ENCODE measurements at places on chromosomes 6 and 20.

DNA sequence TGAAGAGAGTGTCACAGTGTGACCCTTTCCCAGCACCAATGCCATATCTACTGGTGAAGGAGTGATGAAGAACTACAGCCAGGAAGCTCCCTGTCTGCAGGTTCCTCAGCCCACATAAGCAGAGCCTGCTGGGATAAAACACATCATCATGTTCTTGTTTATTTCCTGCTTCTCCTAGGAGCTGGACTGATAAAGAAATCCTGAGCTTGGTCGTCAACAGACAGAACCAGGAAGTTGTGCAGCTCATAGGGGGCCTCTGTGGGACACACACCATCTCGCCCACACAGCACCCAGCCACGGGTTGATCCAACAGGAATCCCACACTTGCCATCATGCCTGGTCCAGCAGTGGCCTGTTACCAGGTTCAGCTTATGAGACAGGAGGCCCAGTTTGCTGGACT lies 2.8 kb upstream of the CSTL1 start:
- DNase-seq = no peak

DNA sequence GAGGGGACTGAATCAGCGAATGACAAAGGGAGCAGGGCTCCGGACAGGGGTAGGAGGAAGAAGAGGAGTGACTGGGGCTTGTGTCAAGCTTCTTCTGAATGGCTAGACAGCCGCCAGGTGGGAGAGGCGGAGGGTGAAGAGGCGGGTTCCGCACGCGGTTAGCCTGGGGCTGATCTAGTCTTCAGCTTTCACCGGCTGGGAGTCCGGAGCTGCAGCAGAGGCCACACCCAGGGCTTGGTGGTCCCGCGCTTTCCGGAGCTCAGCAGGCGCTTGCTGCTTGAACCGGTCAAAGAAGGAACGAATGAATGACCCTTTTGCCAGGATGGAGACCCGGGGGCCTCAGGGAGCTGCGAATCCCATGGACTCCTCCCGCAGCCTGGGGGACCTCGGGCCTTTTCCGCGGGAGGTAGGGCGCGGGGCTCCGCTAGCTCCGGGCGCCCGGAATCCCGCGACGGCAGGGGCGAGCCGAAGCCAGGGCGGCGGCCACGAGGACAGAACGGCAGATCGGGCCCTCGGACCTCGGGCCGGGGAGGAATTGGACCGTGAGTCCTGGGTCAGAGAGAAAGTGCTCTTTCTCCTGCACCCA lies at the start of gene C6orf141:
TSS of gene C6orf141 (plus strand) at position 177 of the 586 bp plus-strand sequence. CDS start at position 302, 125 bp downstream.
- DNase-seq = no peak

- no peak for DNase-seq
These were observed 12.8 kb upstream of the SPO11 start for GRCh38 chr20:57316795-57317201.

DNA sequence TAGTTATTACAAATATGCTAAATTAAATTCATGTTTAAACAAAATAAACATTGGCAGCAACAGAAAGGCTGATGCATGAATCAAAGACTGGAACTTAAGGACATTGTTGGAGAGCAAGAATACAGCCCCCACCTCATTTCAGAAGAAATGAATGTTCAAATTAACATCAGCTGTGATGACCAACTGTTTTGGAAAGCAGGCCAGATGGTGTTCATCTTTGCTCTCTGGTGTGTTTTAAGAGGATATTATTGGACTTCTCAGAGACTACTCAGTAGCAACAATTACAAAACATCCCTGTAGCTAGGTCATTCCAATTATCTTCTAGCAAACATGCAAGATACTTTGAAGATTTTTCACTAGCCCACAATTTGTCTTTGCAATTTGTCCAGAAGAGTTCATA lies 118.6 kb upstream of the DOK5 start:
- peak; percentile 18 for DNase-seq

DNA sequence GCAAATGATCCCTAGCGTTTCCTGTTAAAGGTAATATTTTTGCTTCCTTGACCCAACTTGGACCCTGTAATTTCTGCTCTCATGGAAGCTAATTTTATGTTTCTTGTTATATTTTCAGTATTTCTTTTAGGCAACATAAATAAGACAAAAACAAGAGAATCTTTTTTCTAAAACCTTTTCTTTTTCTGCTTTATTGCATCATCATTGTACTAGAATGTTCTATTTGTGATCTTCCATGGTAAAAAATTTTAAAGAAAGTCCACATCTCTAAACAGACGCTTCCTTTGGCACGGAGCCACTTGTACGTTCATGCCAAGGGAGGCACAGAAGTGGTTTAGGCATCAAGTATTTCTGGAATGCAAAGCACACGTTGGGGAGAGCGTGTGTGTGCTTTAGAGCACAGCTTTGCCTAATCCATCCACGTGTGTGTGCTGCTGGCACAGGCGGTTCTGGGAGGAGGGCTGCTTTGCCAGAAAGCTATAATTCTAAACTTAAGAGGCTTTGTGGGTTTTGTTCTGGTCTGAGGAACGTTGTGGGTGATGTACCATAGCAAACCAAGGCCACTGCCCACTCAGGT lies 98.3 kb downstream of the SASH1 start:
- peak; percentile 96 for DNase-seq

DNA sequence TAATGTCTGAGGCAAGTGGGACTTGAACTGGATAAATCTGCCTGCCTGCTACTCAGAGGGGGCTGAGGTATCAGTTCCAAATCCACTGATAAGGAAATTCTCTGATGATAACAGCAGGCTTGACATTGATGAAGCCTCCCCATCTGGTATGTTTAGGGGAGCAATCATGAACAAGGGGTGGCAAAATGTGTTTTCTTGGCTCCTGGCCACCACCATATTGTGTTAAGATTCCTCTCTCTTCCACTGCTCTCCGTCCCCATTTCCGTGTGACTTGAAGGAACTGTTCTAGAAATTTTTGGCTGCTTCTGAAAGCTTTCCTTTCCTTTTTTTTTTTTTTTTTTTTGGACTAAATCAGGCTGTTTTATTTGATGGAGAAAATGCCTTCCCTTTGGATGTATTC lies 335.3 kb upstream of the NRSN1 start:
- DNase-seq = no peak

GRCh38 chr6:31308845-31309175 lies 36.9 kb upstream of the HLA-C start:
- no peak for DNase-seq

DNA sequence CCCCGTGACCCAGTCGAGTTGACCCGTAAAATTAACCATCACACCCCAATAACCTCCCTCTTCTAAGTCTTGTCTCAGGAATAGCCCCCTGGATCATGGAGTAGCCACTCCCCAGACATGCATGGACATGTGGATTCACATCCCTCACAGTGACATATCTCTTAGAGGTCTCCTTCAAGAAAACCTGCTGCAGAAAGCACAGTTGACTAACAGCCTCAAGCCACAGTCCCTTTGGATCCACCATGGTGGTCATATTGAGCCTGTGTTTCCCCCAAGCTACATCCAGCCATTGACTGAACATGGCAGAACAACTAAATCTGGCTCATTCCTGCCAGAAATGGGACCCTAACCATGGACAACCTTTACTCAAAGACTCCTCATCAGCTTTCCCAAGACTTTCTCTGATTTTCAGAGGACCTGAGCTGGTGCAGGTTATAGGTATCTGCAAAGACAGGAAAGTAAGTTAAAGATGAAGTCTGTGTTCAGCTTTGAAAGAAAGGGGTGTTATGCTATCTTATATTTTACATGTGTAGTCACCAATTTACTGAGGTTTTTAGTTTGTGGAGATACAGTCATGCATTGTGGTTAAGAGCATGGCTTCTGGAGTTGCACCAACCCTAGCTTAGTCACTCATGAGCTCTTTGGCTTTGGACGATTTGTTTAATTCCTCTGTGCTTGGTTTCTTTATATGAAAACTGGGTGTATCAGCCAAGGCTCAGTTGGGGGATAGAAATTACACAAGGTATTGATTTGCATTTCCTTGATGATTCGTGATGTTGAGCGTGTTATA lies 219.1 kb downstream of the MYLK4 start:
- peak; percentile 81 for DNase-seq

DNA sequence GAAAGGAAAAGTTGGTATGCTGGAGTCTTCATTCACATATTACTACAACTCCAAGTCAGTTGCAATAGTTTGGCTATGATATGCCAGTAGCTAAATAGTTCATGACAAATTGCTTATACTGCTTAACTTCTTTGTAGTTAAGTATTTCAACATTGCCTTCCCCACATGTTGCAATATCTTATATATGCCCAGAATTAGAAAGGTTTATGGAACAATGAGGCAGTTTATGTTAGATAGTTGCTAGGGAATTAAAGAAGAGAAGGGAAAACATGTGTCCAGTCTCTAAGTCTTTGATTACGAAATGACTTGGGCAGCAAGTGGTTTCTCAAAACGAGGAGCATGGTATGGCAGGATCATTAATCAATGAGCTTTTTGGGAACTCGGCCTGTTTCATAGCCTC lies 145.8 kb downstream of the PLCB4 start:
- DNase-seq = peak; percentile 86

DNA sequence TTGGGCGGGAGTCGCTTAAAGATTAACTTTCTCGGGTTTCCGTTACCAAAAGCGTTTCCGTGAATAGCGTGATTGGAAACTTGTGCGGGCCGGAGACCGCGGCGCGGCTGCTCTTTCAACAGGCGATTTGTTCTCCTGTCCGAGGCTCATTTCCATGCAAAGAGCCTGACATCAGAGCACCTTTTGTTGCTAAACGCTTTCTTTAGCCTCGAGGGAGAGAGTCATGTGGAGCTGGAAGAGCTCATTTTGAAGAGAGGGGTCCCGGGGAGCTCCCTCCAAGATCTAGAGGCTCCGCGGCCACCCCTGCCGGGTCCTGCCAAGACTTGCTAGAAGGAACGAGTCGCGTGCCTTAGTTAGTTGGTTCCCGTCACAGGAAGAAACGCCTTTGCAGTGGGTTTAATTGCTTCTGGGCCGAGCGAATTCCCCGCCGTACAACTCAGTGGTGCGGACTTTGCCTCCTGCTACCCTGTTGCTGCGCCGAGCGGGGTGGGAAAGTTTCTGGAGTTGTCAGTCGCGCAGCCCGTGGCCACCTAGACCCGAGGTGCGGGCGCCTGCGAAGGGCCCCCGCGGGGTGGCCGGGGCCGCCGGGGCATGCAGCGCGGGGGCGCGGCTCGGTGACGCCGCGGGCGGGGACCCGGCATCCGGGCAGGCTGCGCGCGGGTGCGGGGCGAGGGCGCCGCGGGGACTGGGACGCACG lies at the start of gene SASH1:
TSS of gene SASH1 (plus strand) at position 489 of the 697 bp plus-strand sequence. CDS start 230 bp downstream, outside the sequence.
- DNase-seq = peak; percentile 42

DNA sequence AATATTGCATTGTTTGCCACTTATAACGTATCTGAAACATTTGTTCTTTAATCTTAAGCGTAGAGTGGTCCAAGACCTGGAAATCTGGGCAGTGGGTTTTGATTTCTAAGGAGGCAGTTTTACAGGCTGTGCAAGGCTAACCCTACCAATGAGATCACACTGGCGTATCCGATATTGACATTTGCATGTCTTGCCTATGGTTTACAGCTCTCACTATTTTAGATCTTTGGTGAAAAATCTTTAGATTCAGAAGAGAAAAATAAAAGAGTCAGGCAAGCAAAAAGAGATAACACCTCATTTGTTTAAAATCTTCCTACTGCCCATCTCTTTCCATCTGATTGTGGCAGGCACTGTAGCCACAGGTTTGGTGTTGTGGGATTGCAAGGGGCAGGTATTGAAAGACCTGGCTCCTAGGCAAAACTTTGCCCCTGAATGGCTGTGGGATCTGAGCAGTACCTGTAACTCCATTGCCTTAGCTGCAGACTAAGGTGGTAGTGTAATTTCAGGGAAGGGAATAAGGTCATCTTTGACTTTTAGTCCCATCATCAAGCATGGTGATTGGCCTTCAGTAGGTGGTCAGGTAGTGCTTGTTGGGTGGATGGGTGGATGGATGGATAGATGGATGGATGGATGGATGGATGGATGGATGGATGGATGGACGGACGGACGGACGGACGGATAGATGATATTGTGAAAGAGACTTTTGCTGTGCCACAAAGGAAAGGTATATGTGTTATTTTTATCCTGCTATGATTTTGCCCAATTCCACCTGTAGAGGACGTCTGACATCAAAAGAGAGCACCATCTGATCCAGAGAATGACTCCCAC lies 1.9 kb downstream of the TNFAIP3 start:
- no peak for DNase-seq

DNA sequence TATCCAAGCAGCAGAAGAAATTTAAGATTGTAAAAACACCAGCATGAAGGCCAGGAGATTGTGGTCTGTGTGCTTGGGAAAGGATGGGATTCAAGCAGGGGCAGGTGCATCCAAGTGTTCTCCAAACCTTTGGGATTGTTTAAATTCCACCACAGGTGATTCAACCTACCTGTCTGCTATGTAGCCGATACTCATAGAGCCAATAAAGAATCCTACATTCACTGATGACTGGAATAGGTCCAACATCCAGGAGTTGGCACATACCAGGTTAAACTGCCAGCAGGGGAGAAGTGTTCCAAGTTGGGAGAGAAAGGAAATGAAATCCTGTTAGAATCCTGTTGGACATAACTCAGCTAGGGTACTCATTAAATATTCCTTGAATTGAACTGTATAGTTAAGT lies 2.2 kb downstream of the SLC22A2 start:
- no peak for DNase-seq

- DNase-seq = no peak
These were observed 92.5 kb downstream of the TCP11 start for GRCh38 chr6:35048631-35049083.

GRCh38 chr20:51299413-51299812 lies 243.1 kb downstream of the NFATC2 start:
- no peak for DNase-seq

DNA sequence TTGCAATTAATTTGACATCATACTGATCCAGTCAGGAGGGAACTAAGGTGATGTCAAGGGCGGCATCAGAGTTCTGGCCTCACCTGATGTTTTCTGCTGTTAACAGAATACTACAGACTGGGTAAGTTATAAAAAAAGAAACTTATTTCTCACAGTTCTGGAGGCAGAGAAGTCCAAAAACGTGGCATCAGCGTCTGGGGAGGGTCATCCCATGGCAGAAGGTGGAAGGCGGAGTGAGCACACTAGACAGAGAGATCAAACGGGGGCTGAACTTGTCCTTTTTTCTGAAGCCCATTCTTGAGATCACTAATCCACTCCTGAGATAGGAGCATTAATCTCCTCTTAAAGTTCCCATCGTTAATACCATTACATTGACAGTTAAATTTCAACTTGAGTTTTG lies 3.3 kb upstream of the MTCH1 start:
- no peak for DNase-seq

DNA sequence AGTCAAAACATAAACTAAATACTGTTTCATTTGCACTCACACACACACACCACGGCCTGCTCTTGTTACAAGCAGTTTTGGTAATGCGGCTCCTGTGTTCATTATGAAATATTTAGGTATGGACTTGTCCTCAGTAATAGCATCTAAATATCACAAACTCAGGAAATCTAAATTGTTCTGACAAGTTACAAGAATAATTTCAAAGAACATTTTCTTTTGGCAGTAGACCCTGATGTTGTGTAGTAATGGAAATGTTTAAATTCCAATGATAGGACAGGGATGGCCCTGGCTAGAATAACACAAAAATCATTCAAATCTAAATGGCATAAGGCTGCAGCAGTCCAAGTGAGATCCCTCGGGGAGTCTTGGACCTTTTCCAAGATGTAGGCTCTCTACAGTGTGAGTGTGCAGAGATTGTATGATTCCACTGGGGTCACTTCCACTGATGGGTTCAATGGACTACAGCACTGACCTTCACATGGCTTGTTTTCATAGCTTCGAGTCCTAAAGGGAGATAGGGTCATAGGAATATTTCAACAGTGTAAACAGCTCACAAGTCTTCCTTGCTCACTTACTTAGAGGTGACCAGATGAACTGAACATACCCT lies 210.6 kb upstream of the PLCB4 start:
- DNase-seq = no peak

GRCh38 chr20:53574819-53575218 lies 18.8 kb downstream of the ZNF217 start:
- no peak for DNase-seq

GRCh38 chr6:163564534-163564933 lies 150.0 kb downstream of the QKI start:
- DNase-seq = no peak
